SK-N-MC (cell line): ENCODE measurements at places on chromosomes 12 and 14.

DNA sequence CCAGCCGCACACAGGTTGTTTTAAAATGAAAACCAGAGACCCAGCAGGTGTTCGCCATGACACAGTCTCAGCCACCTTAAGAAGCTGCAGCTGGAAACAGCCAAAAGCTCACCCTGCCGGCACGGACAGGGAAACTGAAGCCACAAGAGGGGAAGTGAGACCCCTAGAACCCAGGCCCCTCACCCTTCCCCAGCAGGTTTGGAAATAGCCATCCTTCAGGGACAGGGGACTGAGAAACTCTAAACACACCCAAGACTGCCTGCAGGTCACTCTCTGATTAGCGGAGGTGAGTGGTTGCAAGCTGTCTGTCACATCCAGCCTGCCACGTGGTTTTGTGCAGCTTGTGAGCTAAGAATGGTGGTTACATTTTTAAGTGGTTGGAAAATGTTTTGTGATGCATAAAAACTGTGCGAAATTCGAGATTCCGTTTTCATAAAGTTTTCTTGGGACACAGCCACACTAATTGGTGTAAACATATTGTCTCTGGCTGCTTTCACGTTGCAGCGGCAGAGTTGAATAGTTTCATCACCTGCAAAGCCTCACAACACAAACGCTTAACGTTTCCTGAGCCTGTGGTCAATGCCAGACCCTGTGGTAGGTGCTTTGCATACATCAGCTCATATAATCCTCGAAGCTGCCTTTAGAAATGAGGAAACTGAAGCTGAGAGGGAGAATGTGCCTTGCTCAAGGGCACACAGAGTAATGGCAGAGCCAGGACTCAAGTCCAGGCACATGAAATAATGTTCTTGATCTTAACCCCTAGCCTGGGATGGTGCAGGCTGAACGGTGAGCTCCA lies 1.7 kb upstream of the SELPLG start:
- no peak for DNase-seq

DNA sequence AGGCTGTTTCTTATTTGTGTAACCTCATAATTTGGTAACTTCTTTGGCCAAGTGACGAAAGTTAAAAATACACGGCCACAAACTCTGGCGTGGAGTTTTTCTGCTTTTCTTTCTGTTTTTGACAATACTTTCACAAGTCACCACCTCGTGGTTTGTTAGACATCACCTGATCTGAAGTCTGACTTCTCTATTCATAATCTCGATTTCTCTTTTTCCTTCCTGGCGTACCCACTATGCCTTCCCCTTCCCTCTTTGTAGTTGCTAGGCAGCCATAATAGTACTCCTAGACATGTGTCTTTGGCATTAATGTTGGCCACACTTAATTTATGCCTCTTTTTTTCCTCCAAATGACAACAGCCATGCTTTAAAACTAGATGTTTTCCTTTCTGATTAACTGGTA lies 97.6 kb downstream of the POLR3B start:
- DNase-seq = no peak

DNA sequence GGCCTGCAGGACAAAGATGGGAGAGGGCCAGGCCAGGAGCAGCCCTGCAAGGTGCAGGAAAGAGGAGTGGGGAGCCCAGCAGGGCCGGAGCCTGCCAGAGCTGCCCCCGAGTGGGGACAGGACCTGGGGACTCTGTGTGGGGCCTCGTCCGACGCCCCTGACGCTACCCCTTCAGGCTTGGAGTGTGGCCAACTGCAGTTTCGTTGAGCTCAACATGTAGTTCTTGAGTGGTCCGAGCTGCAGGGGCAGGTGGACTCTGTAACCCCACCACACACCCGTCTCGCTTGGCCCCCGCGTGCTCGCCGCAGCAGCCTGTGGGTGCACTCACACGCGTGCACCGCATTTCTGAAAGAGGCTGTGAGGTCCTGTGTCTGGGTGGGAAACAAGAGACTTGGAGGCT lies 2.0 kb downstream of the ASPG start:
- DNase-seq = no peak

GRCh38 chr14:99473458-99473857 lies 7.2 kb downstream of the SETD3 start:
- DNase-seq = no peak

GRCh38 chr14:39469094-39469710 lies 37.0 kb upstream of the FBXO33 start:
- DNase-seq = no peak

GRCh38 chr14:68586896-68587751 lies 205.7 kb downstream of the ZFP36L1 start:
- DNase-seq = no peak

GRCh38 chr14:57389646-57390036 lies 745 bp upstream of the NAA30 start:
- DNase-seq = no peak
